Hematopoietic multipotent progenitor cell treated with erythropoietin and hydrocortisone succinate and interleukin-3 and kit ligand, for 8 days (in vitro differentiated cells): ENCODE measurements at places on chromosomes 3 and 15.

DNA sequence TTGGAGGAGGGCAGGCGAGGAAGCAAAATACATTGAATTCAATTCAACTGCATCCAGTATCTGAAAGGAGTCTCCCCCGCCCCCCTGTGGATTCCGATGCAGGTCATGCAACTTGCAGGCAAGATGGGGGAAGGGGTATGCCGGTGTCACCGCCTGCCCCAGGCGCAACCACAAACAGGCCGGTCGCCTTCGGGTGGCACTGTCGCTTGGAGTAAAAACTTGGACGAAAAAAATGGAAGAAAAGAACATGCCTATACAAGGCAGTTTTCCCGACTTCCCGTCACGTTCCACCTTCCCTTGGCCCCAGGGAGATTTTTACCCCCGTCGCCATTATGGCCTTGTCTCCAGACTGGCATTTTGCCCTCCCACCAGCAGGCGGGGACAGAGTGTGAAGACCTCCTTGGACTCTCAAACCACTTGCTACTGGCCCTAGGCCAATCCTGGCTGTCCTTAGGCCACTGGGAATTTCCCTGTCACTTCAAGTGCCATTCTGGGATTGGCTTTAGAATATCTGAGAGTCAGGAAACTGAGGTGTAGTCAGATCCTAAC, 1.6 kb upstream of the NTRK3 start:
- DNase-seq: peak; percentile 31

- DNase-seq: peak; percentile 72
Observed at GRCh38 chr3:43659250-43659880, 31.4 kb upstream of the ABHD5 start.

GRCh38 chr15:36831125-36831903, 251.9 kb downstream of the CDIN1 start:
- no peak for DNase-seq

DNA sequence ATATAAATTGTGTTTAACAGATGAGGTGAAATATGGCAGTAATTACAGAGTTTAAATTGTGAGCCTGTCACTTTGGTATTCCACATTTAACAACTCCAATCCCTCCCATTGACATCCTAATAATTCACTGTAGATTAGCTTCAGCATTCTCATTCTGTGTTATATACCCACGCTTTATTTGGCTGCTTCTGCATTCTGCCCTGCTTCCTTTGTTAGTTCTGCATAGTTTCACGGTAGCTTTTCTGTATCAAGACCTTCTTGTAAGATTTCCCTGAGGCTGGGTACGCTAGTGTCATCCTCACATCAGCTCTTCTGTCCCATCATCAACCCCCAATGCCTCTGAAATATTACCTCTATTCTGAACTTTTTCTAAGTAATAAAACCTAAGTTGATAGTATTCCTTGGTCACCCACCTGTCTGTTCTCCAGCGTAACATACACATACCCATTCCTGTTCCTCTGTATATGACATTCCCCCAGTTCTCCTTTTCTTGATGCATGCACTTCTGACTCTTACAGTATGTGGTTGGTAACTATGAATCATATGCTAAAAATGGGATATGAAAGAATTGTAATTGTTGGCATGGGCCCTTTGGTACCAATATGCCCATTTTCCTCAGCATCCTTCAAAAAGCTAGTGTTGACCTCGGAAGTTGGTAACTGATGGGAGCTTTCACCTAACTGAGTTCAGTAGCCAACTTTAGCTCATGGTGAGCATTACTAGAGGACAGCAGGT, 171.2 kb downstream of the KLHL25 start:
- DNase-seq: no peak

GRCh38 chr15:100775581-100776185, 103.9 kb upstream of the ALDH1A3 start:
- DNase-seq: no peak
